ENCODE measurements at places on chromosomes 3 and 15. TPM values are rescaled to one million over a fixed set of nuclear protein-coding genes. Genes with fewer than 3 reads are reported as not detected.
A peak's percentile ranks its signal among the peaks of the same experiment; 100 is the strongest.

Gene PTPRG
- 22.7 TPM for polyA plus RNA-seq

Gene PCOLCE2
- polyA plus RNA-seq: 82.8 TPM

Gene MKRN3
- polyA plus RNA-seq: 0.32 TPM

Gene FBXL22
- 100 TPM for polyA plus RNA-seq

Gene SLC51A
- polyA plus RNA-seq: 0.23 TPM

Gene WDR5B
- polyA plus RNA-seq: 2.9 TPM

Gene CD96
- polyA plus RNA-seq: 2.1 TPM

Gene COL8A1
- 26.4 TPM for polyA plus RNA-seq

Gene INSYN1
- polyA plus RNA-seq: 12.2 TPM

Gene SLC12A8
- polyA plus RNA-seq: 1.4 TPM

GRCh38 chr15:34434627-34435305 is 2.8 kb downstream of the GOLGA8A start:
- DNase-seq: no peak

GRCh38 chr3:125212509-125213363 is at the start of gene SLC12A8:
Gene SLC12A8, minus strand, starts transcription at chr3:125212748. Its CDS starts 1,399 bp downstream, at chr3:125211349.
- DNase-seq: no peak

DNA sequence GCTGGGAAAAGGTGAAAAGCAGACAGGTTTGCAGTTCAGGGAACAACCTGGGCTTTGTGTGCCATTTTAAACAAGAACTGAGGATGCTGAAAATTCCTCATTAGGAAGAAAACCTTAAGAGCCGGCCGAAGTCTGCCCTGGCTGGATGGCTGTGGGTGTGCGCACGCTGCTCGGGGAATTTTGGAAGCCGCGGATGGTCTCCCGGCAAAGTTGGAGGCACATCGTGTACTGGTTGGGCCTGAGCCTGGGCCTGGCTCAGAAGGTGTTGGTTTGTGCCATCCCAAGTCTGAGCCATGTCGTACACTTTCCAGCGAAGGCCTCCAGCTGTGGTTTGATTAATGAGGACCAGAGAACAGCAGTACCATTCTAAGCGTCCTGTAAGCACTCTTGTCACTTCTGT is 188.2 kb downstream of the ATP10A start:
- DNase-seq: no peak

GRCh38 chr15:29873264-29873663 is 51.0 kb upstream of the TJP1 start:
- DNase-seq: no peak

DNA sequence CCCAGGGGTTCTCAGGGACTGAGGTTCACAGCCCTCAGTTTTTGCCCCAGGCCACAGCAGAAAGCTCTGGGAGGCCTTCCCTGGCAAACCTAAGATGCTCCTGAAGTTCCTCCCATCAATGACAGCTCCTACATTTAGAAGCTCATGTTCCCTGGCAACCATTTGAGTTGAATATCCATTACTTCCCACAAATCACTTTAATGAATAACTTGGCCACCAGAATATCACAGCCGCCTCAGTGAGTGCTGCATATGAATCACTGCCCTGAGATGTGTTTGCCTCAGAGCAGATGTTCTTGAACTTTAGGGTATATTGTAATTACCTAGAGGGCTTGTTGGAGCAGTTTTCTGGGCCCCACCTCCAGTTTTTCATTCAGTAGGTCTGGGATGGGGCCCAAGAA is 27.4 kb downstream of the SLCO2A1 start:
- DNase-seq: no peak

DNA sequence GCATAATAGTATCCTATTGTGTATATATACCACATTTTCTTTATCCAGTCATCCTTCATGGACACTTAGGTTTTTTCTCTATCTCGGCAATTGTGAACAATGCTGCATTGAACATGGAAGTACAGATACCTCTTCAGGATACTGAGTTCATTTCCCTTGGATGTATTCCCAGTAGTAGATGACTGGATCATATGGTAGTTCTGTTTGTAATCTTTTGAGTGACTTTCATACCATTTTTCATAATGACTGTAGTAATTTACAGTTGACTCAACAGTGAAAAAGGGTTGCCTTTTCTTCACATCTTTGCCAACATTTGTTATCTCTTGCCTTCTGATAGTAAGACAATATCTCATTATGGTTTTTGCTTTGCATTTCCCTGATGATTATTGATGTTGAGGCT is 21.8 kb downstream of the MYH15 start:
- no peak for DNase-seq

DNA sequence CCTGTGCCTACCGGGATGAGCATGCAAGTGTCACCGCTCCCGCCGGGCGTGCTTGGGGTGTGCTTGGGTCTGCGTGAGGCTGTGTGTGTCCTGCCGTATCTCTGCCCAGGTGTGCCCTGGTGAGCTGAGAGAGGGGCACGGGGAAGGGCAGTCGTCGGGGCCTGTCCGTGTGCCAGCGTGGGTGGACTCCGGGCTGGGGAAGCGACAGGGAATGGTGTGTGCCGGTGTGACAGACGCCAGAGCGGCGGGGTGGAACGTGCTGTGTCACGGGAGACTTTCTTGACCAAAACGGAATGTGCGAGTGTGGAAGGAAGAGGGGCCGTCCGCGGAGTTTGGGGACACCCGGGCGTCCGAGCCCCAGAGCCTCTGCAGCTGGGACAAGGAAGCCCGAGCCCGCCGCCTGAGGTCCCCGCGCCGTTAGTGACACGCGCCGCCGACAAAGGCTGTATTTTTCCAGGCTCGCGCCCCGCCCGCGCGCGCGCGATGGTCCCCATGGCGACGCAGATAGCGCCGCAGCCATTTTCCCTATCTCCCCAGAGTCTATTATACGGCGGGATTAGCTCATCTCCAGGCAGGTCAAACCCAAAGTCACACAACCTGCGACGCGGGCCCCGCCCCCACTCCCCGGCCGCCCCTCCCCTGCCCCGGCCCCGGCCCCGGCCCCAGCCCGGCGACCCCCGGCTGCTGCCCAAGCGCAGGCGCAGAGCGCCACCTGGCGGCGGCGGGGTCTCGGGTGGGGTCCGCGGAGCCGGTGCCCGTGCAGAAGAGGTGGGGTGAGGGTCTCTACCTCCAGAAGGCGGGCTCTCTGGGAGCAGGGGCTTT is 4.5 kb upstream of the GATA2 start:
- DNase-seq: no peak

- DNase-seq: peak; percentile 65
Measured at GRCh38 chr3:105365391-105366325, 1.1 kb upstream of the ALCAM start.

GRCh38 chr3:185405243-185405642 is 42.3 kb downstream of the MAP3K13 start:
- DNase-seq: no peak

- DNase-seq: no peak
Measured at GRCh38 chr3:177878192-177878591, 658.0 kb upstream of the KCNMB2 start.

DNA sequence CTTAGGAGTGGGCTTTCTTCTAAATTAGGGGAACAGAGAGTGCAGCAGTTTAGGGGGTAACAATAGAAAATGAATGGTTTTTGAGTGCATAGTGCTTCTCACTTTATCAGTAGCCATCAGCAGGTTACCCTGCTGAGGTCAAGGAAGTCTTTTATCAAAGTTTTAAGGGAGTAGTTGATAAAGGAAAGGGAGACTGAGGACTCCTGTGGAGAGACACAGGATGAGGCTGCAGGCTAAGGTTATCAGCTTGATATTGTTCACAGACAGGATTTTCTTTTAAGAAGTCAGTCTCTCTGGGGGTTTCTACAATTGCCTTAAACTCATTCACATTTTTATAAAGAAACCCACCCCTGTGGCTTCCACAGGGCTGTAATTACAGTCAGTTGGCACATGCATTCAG is 205.0 kb downstream of the AGBL1 start:
- DNase-seq: no peak

- DNase-seq: no peak
Measured at GRCh38 chr3:177754508-177754921, 557.2 kb upstream of the TBL1XR1 start.

- DNase-seq: no peak
Measured at GRCh38 chr15:77181305-77182074, 110.6 kb upstream of the TSPAN3 start.

DNA sequence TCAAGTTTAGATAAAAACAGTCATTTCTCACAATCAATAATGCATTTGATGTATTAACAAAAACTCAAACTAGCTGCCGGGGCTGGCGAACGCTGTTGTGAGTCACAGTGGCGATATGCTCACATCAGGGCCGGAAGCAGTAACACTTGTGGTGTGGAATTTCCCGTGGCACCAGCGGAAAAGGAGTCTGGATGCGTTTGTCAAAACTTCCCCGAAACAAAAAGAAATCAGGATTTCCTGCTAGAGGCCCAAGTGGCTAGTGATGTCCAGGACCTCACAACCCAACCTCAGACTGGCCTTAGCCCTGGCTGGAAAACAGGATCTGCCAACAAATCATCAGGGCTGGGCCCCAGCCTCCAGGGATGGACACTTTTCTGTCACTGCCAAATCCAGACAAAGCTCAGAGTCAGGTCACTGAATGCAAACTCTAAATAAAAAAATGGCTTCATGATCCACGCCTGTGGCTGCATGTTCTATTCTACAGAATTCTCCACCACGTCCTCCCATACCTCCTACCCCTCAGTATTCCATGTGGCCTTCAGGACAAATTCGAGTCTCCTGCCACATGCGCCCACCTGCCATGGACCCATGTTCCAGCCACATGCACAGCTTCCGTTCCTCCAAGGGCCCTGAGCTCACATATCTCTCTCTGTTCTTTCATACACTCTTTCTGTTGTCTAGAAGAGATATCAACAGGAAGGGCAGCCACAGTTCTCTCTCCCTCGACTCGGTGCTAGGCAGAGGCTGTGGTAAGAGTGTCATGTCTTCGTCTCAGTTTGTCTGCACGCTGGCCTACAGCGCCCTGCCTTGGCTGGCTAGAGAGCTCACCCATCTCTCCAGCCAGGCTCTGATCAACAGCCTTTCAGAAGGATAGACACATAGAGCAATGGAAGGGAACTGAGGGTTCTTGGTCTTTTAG is 35.4 kb downstream of the EHD4 start:
- no peak for DNase-seq

DNA sequence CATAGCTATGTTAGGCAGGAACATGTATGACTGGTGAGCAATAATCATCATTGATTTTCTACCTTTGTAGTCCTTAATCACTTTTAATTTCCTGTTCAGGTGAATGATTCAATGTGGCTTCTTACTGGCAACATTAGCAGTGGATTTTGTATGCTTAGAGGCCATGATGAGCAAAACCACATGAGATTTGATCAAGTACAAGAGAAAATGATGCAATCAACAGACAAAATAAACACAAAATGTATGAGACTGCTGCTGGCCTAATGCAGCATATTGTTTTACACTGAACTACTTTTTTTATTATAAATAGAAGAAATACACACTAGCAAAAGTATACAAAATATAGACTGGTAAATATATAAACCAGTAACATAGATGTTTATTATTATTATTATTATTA is 47.5 kb upstream of the SI start:
- DNase-seq: no peak

DNA sequence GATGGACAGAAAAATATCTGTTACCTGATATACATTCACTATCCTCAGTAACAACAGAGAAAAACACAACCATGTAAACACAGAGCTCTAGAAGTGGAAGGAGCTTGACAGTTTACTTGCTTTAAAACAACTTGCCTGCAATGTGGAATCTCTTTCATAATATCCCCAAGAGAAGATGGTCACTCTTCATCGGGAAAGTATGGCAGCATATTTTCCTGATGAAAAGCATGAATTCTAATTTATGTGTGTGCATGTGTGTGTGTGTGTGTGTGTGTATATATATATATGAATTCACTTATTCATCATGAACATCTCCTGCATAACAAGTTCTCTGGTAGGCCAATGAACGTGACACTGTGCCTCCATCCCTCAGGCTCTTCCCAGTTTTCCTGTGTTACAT is 81.2 kb downstream of the EFL1 start:
- no peak for DNase-seq

GRCh38 chr3:187594272-187594671 is 75.9 kb downstream of the SST start:
- no peak for DNase-seq

- DNase-seq: no peak
Measured at GRCh38 chr15:58522865-58523264, 91.1 kb downstream of the LIPC start.

- DNase-seq: no peak
Measured at GRCh38 chr15:77737238-77738037, 104.7 kb upstream of the LINGO1 start.

- DNase-seq: no peak
Measured at GRCh38 chr3:30948426-30948825, 54.0 kb upstream of the GADL1 start.

DNA sequence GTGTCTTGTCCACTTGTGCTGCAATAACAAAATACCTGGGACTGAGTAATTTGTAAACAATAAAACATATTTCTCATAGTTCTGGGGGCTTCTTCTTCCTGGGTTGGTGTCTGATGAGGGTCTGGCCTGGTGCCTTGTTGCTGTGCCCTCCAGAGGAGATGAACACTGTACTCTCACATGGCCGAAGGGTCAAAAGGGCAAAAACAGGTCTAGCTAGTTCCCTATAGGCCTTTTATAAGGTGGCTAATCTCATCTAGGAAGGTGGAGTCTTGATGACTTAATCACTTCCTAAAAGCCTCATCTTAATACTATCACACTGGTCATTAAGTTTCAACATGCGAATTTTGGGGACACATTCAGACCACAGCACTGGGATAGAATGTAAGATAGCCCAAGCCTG is 228.4 kb downstream of the TLE3 start:
- no peak for DNase-seq

- no peak for DNase-seq
Measured at GRCh38 chr3:155079468-155079745, 712 bp upstream of the MME start.

DNA sequence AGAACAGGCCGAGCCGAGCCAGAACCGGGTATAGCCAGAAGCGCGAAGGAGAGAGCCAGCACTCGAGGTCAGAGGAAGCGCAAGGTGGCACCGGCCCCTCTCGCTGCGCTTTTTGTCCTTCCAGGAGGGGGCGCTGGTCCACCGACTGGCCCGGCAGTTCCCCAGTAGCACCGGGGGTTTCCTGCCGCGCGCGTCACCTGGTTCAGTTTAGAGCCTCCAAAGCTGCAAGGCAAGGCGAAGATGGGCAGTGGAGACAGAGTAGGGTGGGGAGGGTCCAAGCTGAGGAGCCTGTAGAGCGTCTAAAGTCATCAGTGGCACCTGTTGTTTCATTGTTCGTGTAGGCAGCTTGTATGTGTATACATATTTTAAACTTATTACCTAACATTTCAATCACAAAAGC is 7.6 kb upstream of the NR2E3 start:
- no peak for DNase-seq

GRCh38 chr15:28934645-28935044 is 48.9 kb downstream of the APBA2 start:
- no peak for DNase-seq

Data from urinary bladder (tissue), 4 donors.